ENCODE measurements at places on chromosomes 16 and 17. TPM values are rescaled to one million over a fixed set of nuclear protein-coding genes. Genes with fewer than 3 reads are reported as not detected.
A peak's percentile ranks its signal among the peaks of the same experiment; 100 is the strongest.

- no peak for DNase-seq
Measured at GRCh38 chr16:68328860-68329390, 18.1 kb downstream of the PRMT7 start.

GRCh38 chr16:67677712-67678111 is 11.1 kb downstream of the C16orf86 start:
- DNase-seq, result no peak

TPSAB1 gene
- not detected for total RNA-seq

DNA sequence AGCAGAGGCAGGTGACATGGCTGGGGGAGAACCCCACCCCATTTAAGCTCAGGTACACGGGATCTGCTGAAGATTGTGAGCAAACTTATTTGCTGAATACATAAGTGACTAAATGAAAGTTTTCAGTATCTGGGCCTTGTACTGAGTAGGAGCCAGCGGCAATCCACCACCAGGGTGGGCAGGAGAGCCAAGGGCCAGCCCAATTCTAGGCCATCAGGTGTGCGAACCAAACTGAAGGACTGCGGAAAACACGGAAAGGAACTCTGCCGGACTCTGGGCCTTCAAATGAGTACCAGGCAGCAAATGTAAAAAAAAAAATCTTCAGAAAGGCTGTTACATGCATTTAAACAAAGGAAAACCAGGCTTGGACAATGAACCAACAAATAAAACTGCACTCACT is 19.7 kb downstream of the ARHGAP17 start:
- DNase-seq, result no peak

- no peak for DNase-seq
Measured at GRCh38 chr16:59148769-59149155, 414.6 kb upstream of the GOT2 start.

DNA sequence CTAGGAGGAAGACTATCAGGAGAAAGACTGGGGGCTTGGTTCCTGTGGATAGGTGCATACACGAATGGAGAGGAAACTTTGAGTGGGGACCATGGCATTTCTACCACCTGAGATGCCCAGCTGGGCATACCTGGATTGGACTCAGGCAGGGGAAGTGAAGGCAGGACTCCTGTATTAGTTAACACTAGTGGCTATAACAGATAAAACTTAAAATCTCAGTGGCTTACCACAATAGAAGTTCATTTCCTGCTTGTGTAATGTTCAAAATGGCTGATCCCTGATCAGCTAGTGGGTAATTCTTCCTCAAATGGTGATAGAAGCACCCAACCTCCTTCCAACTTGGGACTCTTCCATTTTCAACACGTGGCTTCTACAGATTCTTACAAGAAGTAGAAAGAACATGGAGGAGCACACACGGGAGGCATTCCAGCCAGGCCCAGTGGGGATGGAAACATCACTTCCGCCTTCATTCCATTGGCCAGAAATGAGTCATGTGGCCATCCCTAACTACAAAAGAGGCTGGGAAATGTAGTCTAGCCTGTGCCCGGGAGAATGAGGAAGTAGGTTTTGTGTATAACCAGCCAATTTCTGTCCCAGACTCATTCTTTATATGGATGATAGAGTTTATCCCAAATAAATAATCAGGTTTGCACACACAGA is 112.1 kb downstream of the UTP18 start:
- peak; percentile 48 for DNase-seq

CCR7 gene
- not detected for total RNA-seq

GP1BA gene
- not detected for total RNA-seq

DNA sequence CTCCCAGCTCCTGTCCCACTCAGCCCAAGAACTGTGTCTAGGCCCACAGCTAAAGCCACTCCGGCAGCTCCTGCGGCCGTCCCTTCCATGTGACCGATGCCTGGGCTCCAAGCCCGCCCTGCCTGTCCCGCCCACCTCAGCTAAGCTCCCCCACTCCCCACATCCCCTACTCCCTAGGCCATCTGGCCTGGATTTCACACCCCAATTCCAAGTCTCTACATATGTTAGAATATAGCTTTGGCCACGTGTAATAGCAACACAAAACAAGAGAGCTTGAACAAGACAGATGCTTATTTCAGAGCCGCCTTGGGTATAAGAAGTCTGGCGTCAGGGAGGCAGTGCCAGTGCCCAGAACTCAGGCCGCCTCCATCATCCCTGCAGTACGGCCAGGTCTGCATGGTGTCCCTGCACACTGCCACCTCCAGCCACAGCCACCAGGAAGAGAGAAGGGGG is 30.0 kb upstream of the USP22 start:
- no peak for DNase-seq

DNA sequence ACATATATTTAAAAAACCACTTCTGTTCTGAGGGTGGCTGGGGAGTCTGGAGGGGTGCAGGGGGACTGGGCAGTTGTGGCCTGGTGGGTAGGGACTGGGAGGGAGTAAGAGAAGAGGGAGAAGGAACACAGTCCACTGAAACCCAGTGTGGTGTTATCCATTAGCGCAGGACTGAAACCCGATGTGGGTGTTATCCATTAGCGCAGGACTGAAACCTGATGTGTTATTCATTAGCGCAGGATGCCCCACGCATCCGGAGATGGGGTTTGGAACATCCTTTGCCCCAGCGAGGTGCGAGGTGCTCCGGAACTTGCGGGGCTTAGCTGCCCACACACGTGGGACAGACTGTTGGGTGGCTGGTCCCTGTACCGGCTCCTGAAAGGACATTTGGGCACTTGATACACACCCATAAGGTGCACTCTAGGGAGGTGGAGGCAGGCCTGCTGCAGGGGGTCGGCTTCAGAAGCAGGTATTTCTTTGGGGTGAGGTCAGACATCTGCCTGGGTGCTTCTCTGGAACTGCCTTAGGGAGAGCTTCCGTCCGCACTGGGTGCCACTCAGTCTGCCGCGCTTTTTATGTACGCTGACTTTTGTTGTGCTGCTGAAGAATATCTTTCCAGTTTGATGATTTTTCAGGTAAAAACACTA is 20.3 kb upstream of the FASN start:
- DNase-seq, result no peak

DNA sequence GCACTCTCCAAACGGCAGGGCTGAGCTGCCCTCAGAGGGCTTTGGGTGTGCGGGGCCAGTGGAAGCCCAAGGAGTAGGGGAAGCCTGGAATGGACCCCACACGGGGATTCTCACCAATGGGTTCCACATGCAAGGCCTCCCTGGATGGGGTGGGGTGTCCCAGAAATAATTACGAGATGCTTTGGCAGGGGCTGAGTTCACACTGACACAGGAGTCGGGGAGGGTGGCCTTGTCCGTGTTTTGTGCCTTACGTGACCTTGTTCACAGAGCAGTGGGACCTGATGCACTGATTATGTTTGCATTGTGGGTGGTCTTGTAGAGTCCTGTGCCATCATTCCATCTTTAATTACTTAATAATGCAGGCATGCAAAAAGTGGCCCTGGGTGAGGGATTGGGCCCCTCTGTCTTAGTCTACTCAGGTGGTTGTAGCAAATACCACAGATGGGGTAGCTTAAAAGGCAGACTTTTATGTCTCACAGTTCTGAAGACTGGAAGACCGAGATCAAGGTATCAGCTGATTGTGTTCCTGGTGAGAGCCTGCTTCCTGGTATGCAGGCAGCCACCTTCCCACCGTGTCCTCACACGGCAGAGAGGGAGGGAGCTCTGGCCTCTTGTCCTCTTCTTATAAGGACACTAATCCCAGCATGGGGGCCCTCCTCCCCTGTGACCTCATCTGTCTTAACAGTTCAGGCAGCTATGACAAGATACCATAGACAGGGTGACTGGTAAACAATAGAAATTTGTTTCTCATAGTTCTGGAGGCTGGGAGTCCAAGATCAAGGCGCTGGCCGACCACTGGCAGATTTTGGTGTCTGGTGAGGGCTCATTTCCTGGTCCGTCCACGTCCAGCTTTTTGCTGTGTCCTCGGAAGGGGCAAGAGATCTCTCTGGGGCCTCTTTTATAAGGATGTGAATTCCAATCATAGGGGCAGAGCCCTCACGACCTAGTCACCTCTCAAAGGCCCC is 239.4 kb downstream of the IRF8 start:
- DNase-seq, result no peak

DNA sequence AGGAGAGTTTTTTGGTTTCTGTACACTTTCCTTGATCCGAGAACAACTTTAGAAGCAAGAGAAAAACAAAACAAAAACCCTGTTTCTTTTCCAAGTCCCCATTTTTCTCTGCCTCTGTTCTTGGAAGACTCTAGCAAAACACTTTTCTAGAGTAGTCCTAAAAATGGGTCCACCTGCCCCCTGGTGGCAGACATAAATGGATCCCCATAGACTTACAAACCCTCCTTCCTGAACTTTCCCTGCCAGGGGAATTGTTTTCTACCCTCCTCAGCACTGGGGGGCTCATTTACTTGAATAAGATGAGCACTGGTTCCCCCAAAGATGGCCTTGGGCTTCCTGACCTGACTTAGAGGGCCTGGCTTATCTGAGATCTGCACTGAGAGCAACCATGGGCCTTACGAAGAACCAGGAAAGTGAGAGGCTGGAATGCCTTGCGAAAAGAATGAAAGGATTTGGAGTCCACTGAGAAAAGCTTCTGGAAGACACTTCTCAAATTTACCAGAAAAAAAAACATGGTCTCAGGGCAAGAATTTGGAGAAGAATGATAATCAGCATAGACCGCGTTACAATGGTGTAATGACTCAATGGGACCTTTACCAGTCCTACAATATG is 48.0 kb upstream of the CDYL2 start:
- peak; percentile 7 for DNase-seq

DNA sequence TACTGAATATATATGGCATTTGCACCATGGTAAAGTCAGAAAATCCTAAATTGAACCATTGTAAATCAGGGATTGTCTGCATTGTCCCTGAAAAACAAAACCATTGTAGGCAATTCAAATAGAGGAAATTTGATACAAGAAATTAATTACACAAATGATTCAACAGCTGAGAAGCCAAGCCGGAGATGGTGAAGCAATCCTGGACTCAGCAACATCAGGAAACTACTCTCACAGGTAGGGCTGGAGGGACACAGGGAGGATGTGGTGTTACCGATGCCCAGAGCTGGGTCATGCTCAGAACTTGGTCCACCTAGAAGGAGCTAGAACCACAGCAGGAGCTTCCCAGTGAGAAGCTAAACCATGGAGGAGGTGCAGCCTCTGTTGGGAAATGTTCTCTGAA is 18.5 kb upstream of the SCNN1B start:
- no peak for DNase-seq

DNA sequence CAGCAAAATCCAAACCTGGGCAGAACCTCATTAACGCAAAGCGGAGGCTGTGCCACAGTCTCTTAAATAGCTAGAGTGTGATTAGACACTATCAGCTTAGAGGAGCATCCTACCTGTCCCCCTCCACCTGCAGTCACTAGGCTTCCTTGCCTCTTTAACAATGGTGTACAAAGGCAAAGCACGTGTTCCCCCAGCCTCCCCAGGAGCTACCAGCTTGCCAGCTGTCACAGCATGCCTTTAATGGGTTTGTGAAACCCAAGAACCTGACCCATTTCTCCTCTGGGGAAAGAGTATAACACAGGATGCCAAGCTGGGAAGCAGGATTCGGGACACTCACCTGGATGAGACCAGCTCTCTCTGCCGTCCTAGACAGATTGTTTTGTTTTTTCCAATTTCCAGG is 37.2 kb upstream of the TBX2 start:
- no peak for DNase-seq

DNA sequence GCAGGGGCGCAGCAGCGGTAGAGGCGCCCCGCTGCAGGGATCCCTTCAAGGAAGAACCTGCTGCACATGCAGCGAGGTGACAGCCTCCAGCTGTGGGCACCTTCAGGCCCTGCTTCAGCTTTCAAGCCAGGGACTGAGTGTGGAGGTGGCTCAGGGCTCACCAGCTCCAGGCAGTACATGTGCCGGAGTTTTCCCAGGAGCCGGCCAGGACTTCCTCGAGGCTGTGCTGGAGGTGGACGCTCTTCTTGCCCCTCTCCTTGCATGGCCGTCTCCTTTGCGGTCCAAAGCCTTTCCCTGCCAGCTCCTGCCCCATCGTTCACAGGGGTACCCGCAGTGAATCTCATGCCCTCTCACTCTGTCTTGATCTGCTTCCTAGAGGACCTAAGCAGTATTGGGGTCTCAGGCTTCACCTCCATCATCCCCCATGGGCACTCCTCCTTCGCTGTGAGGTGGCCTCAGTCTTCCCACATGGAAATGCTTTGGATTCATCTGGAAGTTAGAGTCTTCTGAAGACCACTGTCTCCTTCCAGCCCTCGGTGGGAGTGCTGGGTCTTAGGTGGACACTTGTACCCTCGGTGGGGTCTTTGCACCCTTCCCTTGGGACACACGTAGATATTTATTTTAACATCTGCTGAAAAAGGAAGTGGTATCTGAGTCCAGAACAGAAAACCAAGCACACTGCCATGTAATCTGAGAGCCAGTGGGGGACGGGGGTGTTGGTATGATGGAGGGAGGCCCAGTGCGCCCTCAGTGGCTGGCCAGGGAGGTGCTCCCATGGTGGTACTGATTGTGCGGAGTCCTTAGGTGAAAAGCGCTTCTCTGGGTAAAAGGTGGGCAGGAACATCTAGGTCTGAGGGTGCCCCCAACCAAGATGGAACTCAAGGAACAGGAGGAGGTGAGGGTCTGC is 7.0 kb downstream of the XYLT2 start:
- DNase-seq, result no peak

C16orf87 gene
- total RNA-seq, result 7.7 TPM

DNA sequence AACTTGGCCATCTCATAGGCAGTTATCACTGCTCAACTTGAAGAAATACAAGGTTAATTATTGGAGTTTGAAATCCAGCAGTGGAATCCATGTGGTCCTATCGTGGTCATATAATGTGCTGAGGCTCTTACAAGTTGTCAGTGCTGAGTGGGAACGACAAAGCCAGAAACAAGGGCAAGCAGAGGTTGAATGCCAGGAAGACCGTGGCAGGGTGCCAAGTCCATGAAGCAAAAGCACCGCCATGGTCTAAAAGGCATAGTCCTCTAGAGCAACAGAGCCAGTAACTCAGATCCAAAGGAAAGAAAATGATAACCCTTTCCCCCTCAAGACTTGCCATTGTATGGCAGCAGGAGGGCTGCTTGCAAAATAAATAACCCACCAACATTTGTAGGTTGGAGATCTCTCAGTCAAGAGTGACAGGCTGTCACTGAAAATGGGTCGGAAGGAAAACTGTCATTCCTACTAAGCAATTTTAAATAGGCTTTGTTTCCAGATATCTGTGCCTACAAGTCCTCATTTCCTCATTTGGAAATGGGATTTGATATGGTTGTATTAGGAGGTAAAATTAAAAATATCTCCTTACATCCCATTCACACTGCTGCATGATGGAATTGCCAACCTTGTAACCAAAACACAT is 36.4 kb upstream of the HSBP1 start:
- DNase-seq, result no peak

KRTAP17-1 gene
- not detected for total RNA-seq

DNA sequence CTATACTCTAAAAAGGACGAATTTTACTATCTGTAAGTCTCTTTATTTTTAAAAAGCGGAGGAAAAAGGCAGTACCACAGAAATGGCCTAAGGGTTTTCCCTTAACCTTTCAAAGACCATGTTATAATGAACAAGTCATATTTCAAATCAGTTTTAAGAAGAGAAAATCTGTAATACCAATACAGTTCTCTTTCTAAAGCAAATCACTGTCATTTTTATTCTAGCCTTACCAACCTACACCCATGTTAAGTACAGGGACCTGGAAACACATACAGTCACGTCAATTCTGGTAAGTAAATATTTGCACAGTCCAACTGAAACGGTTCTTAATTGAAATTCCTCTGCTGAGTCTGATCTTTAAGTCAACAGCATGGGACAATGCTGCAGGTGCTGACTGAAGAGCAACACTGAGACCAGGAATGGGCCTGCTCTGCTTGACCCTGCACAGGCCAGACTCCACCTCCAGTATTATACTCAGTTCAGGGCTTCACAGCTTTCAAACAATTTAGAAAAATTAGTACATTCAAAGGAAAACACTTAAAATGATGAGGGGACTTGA is 20.2 kb downstream of the MBTPS1 start:
- DNase-seq, result no peak
